ENCODE measurements at places on chromosomes 13 and 19.

DNA sequence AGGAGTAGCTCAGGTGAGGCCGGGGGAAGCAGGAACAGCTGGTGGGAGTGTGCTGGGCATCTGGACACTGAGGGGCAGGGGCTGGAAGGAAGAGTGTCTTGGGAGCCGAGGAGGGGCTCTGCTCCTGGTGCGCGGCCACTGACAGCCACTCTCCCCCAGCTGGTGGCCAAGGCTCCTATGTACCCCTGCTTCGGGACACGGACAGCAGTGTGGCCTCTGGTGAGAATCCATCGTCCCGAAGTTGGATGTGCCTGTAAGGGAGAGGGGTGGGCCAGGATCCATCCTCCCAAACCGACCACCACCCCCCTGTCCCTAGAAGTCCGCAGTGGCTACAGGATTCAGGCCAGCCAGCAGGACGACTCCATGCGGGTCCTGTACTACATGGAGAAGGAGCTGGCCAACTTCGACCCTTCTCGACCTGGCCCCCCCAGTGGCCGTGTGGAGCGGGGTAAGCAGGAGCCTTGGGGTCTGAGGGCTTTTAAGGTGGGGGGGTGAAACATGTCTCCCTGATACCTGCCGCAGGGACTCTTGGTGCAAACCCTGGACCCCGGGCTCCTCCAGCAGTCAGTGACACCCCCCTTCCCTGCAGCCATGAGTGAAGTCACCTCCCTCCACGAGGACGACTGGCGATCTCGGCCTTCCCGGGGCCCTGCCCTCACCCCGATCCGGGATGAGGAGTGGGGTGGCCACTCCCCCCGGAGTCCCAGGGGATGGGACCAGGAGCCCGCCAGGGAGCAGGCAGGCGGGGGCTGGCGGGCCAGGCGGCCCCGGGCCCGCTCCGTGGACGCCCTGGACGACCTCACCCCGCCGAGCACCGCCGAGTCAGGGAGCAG, 2.0 kb upstream of the USF2 start:
- DNase-seq = no peak

GRCh38 chr19:29576761-29577648, 29.1 kb upstream of the POP4 start:
- DNase-seq = no peak

DNA sequence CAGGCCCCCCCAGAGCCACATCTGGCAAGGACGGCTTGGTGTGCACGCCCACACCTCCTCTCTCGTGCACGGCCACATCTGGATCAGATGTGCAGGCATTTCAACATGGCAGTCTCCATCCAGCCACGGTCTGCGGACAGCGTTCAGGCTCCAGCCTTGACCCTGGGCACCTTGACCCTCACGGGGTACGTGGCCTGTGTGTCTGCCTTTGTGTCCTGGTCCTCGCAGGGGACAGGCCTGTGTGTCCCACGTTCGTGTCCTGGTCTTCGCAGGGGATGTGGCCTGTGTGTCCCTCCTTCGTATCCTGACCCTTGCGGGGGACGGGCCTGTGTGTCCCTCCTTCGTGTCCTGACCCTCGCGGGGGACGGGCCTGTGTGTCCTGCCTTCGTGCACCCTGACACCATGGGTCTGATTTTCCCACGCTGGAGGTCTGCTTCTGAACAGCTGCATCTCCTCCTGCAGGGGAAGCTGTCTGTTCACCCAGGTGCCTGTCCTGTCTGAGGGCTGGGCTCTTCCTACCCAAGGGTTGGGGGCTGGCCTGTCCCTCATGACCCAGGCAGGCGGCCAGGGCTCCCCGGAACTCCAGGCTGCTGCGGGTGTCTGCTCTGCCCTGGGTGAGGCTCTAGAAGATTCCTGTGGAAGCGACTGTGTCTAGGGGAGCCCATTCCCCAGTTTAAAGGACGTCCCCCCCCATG, 25.3 kb downstream of the RASA3 start:
- DNase-seq = no peak

GRCh38 chr13:41311406-41312175, 524 bp downstream of the NAA16 start:
- no peak for DNase-seq

GRCh38 chr19:27736225-27736624, 1476.7 kb downstream of the UQCRFS1 start:
- no peak for DNase-seq

DNA sequence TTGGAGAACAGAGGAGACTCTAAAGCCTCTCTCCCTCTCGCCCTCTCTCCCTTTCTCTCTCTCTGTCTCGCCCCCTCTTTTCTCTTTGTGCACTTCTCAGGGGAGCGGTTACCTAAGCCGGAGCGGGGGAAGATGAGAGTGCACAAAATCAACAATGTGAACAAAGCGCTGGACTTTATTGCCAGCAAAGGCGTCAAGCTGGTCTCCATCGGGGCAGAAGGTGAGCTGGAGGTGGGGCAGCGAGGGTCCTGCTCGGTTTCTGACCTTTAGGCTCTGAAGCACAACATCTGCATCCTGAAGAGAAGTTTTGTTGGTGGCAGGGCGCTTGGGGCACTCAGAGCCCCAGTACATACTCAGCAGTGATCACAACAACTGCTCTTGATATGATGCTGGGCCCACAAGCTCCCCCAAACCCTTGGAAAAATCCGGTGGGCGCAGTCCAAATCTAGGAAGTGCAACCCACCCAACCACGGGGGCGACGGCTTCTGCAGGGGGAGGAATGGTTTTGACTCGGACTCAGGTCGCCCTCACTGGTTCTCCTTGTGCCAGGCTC, 43.3 kb downstream of the CAPN12 start:
- DNase-seq = no peak

GRCh38 chr19:19410553-19411550, 5.4 kb downstream of the GATAD2A start:
- DNase-seq = no peak

- no peak for DNase-seq
Observed at GRCh38 chr19:14467816-14468215, 7.3 kb downstream of the PTGER1 start.

GRCh38 chr13:110808138-110808537, 94.6 kb downstream of the ING1 start:
- no peak for DNase-seq

- DNase-seq = no peak
Observed at GRCh38 chr13:93724187-93724586, 497.6 kb downstream of the GPC6 start.

DNA sequence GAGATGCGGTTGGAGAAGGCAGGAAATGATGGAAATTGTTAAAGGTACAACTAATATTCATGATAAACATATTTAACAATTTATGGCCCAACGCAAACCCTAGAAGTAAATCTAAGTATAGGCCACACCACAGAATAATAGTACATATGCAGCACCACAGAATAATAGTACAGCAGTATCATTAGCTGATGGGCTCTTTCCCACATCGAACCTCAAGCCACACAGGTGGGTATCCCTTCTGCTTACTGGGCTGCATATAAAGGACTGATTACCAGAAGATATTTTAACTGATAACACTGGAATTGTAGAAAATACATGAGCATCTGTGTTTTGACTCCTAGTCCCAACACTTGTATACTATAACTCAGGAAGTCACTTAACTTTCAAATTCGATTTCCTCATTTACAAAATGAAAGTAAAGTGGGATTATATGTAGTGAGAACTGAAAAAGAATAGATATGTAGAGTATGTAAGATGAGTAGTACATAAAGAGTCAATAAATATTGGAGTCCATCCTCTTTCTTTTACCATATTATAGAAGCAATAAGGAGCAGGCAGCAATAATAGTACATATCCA, 91.5 kb downstream of the TSC22D1 start:
- DNase-seq = no peak

- no peak for DNase-seq
Observed at GRCh38 chr19:47497821-47498520, 14.0 kb upstream of the KPTN start.

GRCh38 chr13:41017159-41017558, 2.0 kb downstream of the ELF1 start:
- no peak for DNase-seq

DNA sequence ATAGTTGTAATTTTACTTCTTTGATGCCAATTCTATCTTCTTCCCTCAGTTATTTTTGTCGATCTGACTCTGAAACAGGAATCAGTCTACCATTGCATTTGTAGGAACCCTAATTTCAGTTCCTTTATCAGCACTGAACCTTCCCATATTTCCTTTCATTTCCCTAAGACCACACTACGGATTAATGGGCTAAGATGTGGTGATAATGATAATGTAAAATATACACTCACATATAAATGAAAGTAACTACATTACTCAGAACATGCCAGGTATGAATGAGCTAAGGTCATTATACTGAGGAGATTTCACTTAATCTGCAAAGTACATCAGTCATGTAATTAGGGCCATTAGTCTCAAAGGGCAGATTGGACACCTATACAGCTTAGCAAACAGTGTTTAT, 60.2 kb upstream of the RFC3 start:
- no peak for DNase-seq

DNA sequence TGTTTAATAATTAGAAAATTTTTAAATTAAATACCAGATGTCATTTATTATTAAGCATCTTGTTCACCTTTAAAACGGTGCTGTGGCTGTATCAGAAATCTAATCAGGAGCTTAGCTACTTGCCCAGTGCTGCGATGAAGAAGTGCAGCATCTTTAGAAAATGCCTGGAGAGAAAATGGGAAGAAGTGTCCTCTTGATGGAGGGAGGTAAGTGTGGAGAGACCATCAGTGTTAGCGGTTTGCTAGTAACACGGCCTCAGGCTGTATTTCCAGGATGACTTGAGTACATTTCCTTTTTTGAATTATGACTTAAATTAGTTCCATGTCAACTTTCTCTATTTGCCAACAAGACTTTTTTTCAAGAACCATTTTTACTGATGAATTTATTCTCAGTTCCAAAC, 74.1 kb downstream of the SHISA2 start:
- no peak for DNase-seq

GRCh38 chr13:105773863-105774538, 761.5 kb downstream of the EFNB2 start:
- DNase-seq = no peak

GRCh38 chr19:39372941-39373340, 18.0 kb downstream of the PAF1 start:
- DNase-seq = no peak

GRCh38 chr13:19185865-19186645, 4.4 kb upstream of the TUBA3C start:
- no peak for DNase-seq

GRCh38 chr19:48539503-48540096, 12.4 kb upstream of the SULT2B1 start:
- no peak for DNase-seq

DNA sequence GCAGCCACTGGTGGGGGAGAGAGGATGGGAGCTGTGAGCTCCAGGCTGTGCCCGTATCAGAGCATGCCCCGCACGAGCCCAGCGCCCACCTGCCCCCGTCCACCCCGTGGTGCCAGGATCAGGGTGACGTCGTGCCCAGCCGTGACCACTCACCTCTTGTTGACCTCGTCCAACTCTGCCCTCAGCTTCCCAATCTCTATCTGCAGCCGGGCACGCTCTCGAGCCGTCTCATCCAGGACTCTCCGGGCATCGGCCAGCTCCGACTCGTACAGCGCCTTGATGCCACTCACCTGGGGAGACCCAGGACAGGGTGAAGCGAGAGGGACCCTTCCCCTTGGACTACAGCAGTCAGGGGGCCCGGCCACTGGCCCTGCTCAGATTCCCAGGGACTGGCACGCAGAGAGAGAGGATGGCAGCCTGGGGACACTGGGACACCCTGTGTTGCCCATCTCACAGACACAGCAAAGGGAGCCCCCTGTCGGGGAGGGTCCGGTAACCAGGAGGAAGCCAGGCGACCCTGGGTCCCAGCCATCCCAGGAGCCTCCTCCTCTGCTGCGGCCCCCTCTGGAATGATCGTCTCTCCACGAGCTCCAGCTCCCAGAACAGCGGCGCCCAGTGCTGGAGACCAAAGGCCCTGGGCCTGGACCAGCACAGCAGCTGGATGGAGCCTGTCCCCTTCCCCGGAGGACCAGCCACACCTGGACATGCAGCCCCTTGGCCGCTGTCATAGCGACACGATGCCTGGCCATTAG, 12.3 kb downstream of the LMNB2 start:
- no peak for DNase-seq

All from HL-60 (cell line).